Activated CD8-positive, alpha-beta memory T cell treated with anti-CD3 and anti-CD28 coated beads for 48 hours (primary cell): ENCODE measurements at places on chromosomes 6 and 20.

GRCh38 chr6:130518588-130518987 is 152.8 kb downstream of the TMEM200A start:
- DNase-seq: no peak

GRCh38 chr6:109060571-109060970 is 34.1 kb downstream of the SESN1 start:
- no peak for DNase-seq

DNA sequence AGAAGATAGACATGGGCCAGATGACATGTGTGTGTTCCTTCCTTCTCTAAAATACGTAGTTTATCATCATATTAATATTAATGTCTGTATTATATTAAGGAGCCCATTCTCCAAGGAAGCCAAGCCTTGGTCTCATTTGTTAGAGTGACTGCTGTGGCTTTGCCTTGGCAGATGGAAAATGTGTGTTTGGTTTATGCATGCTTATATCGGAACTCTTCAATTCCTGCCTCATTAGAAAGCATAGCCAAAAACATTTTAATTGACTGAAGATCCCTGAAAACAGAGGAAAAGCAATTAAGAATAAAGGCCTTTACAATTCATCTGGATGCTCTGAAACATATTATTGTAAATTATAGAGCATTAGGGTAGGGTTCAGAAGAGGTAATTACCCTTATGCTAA is 106.4 kb downstream of the COL9A1 start:
- no peak for DNase-seq

DNA sequence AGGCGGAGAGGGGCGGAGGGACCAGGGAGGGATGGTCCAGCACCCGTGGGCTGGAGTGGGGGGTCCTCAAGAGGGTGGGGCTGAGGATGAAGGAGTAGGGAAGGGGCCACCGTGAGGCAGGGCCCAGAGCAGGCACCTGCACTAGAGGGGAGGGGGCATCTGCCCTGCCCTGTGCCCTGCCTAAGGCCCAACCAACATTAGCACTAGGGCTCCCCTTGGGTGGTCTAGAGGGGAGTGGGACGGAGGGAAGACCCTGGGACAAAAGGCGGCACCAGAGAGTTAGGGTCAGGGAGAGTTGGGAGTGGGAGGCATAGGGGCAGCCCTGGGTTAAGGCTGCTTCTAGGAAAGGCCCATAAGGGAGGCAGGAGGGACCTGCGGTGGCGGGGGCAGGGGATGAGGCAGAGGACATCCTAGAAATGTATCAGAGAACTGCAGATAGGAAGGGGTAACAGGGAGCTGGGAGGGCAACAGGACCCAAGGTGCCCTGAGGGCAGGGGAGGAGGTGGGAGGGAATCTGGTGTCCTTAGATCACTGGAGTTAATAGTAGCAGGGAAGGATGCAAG is 24.5 kb downstream of the HLA-F start:
- no peak for DNase-seq

- no peak for DNase-seq
These were observed 363.9 kb downstream of the DHX35 start for GRCh38 chr20:39326050-39326449.

GRCh38 chr6:151765444-151765886 is 42.0 kb upstream of the ESR1 start:
- DNase-seq: no peak

GRCh38 chr20:25544734-25545133 is 40.6 kb downstream of the NINL start:
- DNase-seq: no peak

- no peak for DNase-seq
These were observed 10.8 kb upstream of the UST start for GRCh38 chr6:148735989-148736388.

DNA sequence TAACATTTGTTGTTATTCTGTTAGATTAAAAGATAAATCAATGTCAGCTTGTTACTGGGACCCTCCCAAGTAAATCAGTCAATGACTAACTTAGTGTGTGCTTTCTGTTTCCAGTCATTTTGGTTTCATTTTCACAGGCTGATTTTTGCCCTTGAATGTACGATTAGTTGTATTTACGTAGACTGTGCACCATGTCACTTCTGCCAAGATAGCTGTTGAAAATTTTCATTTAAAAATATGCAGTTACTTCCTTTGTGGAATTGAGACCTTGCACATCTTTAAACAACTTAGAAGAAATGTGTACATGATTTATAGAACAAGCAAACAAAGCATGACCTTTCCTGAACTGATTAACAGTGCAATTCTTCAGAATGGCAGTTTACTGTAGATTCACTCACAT is 944.8 kb upstream of the CITED2 start:
- no peak for DNase-seq

GRCh38 chr6:16305246-16305725 is 66.9 kb downstream of the GMPR start:
- no peak for DNase-seq

DNA sequence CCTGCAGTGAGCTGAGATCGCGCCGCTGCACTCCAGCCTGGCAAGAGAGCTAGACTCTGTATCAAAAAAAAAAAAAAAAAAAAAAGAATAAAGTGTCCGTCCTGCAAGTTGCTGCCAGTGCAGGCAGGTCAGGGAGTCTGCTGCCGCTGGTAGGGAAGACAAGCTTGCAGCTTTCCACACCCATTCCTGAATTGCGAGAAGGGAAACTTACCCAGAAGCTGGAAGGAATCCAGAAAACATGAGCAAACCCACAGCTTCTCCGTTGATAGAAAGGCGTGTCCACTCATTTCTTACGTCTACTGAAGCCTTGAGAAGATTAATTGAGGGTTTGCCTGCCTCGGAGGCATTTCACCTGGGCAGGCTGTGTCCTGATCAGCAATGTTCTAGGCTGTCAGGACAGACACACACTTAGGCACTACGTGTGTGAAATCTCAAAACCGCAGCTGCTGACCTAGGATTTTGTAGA is 61.6 kb upstream of the DSP start:
- DNase-seq: no peak

GRCh38 chr6:99216959-99217358 is 132.5 kb downstream of the FAXC start:
- DNase-seq: no peak

GRCh38 chr6:55058682-55059081 is 115.6 kb upstream of the HCRTR2 start:
- DNase-seq: no peak

GRCh38 chr6:128515550-128516513 is 4.6 kb downstream of the PTPRK start:
- no peak for DNase-seq

DNA sequence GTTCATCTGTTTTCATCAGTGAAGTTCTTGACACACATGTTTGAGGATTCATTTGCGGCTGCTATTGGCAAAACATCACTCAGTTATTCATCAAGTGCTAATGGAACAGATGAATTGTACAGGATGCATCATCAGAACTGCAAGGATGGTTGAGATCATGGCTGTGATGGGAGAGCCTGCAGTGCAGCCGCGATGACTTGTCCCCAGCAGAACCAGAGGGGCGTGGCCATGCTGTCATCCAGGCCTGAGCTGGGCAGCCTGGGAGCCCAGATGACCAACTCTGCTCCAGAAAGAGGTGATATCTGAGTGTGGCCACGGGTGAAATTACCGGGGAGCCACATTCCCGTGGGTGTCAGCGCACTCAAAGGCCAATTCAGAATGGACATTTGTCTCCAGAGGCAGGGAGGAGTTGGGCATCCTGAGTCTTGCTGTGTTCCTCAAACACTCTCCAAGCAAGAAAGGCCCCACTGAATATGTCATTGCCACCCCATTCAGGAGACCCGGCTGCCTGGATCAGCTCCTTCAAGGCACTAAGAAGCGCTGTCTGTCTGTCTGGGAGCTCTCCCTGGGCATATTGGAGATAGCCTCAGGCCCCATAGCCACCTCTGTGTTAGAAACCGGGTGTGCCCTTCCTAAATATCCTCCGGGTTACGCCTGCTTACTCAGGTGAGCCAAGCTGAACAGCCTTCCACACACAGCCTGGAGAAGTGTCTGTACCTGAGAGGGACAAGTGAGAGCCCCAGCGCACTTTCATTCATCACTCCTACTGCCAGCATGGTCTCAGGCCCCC is 66.7 kb downstream of the SYNDIG1 start:
- DNase-seq: no peak

DNA sequence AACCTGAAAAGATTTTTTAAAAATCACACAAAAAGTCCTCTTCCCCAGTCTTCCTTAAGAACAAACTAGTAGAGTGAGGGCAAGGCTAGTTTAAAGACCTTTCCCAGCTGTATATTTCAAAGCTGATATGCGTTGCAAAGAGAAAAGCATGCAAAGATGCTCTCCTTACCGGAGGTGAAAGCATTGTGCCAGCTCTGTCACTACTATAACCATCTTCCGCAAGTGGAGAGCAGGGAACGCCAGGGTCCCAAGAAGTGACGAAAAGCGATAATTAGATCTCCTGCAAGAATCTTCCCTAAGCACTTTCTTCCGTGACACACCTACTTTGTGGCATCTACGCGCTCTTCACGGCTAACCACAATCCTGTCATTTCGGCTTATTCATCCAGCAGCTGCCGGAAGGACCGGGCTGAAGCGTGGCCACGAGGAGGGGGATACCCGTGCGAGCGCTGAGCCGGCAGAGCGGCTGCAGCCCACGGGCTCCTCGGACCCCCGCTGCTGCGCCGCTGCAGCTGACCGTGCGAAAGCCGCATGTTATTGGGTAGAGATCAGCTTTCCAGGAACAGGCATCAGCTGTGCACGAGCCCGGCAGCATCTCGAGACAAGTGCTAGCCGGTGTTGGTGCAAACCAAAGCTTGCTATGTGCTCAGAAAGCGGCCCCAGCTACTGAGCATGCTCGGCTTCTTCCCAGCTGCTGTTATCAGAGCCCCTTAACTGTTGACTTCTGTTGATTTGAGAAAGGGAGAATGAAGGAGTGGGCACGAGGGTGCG is 57.2 kb upstream of the ARHGAP18 start:
- DNase-seq: no peak

DNA sequence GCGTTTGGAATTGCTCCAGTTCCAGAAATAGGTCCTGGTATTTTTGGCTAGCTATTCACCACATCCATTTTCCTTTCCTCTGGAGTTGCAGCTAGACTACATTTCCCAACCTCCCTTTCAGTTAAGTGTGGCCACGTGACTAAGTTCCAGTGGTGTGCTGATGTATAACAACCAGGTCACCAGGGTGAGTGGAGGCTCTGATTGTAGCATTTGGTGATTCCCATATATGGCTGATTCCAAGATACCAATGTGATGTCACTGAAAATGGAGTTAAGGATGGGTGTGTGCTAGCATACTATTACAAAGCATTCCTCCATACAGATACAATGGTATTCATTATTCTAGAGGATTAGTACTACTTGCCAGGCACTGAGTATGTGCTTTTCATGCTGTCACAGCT is 49.7 kb upstream of the STK35 start:
- no peak for DNase-seq

DNA sequence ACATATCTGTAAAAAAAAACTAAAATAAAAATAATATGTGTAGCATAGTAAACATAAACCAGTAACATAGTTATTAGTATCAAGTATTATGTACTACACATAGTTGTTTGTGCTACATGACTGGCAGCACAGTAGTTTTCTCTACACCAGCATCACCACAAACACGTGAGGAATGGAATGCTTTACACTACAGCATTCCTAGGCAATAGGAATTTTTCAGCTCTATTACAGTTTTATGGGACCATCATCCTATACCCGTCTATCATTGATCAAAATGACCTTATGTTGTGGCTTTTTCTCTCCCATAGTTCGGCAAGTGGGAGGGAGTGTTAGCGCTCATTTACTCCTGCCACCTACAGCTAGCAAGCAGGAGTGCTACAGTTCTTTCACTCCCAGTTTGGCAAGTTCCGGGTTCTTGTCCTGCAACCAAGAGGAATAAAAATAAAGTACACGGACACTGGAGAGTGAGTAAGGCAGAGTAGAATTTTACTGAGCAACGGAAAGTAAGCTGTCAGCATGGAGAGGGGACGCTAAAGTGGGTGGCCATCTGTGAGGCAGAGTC is 196.8 kb upstream of the HSF2 start:
- no peak for DNase-seq

DNA sequence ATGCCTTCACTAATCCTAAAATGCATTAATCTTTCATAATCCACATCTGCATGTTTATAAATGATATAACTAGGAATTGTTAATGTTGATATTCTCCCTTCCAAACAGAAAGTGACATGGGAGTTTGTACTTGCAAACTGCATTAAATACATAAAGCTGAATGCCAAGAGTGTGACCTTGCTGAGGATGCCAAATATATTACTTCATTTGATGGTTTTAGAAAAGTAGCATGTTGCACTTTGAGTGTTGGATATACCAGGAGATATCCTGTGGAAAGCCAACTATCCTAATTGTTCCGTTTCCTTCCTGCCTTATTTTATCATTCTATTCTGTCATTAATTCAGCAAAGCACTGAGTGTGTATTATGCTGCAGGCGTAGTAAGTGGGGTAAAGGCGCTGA is 229.8 kb downstream of the TMEM242 start:
- no peak for DNase-seq

DNA sequence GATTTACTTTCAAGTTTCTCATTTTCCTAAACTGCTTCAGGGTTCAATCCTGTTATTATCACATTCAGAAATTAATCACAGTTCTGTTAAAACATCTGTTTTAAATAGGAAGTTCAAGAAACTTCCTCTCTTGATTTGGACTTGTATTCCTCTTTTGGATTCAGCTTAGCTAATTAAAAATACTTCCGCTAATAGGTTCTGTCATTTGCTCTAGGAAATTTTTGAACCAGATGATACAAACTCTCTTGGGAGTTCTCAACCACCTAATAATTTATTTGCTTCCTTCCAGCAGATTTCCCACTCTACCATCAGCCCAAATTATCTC is 15.9 kb upstream of the TMEM30A start:
- DNase-seq: no peak

DNA sequence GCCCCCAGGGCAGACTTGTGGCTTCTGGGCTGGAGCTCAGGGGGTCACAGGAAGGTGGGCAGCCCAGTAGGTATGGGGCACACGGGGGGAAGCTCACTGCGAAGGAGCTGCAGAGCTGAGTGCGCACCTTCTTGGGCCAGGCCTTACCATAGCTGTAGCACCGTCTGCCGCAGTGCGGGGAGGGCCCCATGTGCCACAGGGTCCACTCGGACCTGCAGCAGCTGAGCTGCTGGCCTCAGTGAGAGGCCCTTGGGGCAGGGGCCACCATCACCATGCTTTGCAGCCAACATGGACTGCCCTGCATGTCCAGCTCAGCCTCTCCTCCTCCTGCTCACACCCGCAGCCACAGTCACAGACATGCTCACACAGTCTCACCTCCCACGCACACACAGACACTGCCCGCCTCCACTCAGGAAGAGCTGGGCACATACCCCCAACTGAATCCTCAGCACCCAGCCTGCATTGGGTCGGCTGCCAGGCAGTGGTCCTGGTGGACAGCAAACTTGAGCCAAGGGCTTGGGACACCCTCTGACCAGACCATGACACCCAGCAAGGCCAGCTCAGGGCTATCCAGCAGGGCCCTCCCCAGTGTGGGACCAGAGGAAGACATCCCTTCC is 35.3 kb downstream of the YTHDF1 start:
- no peak for DNase-seq

GRCh38 chr6:42105709-42106108 is 36.7 kb downstream of the C6orf132 start:
- no peak for DNase-seq

GRCh38 chr6:116156405-116157326 is 30.7 kb upstream of the COL10A1 start:
- DNase-seq: no peak

GRCh38 chr6:166902211-166902755 is 54.1 kb downstream of the RNASET2 start:
- DNase-seq: no peak
